ENCODE measurements at places on chromosomes 1 and 21. TPM values are rescaled to one million over a fixed set of nuclear protein-coding genes. Genes with fewer than 3 reads are reported as not detected.

DR1 gene
- total RNA-seq = 100 TPM

KRTAP27-1 gene
- not detected for total RNA-seq

ST6GALNAC3 gene
- not detected for total RNA-seq

PGLYRP4 gene
- total RNA-seq = not detected

SEC22B gene
- total RNA-seq = 33.2 TPM

PEAR1 gene
- 0.12 TPM for total RNA-seq

ARTN gene
- total RNA-seq = 0.85 TPM

C8B gene
- total RNA-seq = not detected

OBSCN gene
- 15.4 TPM for total RNA-seq

DCST2 gene
- 0.29 TPM for total RNA-seq

DCAF8 gene
- 102 TPM for total RNA-seq

CHD5 gene
- 2.3 TPM for total RNA-seq

BCAN gene
- not detected for total RNA-seq

HSPB7 gene
- not detected for total RNA-seq

RAD54L gene
- 33.3 TPM for total RNA-seq

CERS2 gene
- total RNA-seq = 180 TPM

AKR7A3 gene
- total RNA-seq = 1.6 TPM

LAX1 gene
- total RNA-seq = 14.6 TPM

GSTM5 gene
- total RNA-seq = not detected

PDC gene
- not detected for total RNA-seq

SELP gene
- 0.15 TPM for total RNA-seq

HEYL gene
- total RNA-seq = not detected

RAB7B gene
- total RNA-seq = not detected

NBPF4 gene
- total RNA-seq = 0.51 TPM

BARHL2 gene
- not detected for total RNA-seq

FCGR3A gene
- total RNA-seq = not detected

CYYR1 gene
- not detected for total RNA-seq

KRTAP8-1 gene
- not detected for total RNA-seq

KRTAP10-8 gene
- not detected for total RNA-seq

SYCP1 gene
- not detected for total RNA-seq

PTAFR gene
- total RNA-seq = 0.49 TPM

NTRK1 gene
- total RNA-seq = 13.8 TPM

TTC24 gene
- 2.8 TPM for total RNA-seq

BTBD8 gene
- 1.4 TPM for total RNA-seq

PLEKHN1 gene
- total RNA-seq = 2.4 TPM

SPATA46 gene
- not detected for total RNA-seq

TMEM52 gene
- not detected for total RNA-seq

CD55 gene
- 143 TPM for total RNA-seq

ZNHIT6 gene
- total RNA-seq = 21.2 TPM

ADAMTS4 gene
- 2.4 TPM for total RNA-seq

NCAM2 gene
- not detected for total RNA-seq

RBM15 gene
- total RNA-seq = 57.4 TPM

NR1I3 gene
- total RNA-seq = not detected

XCL2 gene
- total RNA-seq = 8.9 TPM

PLA2G2D gene
- total RNA-seq = not detected

TAS1R3 gene
- 1.0 TPM for total RNA-seq

DIPK1A gene
- total RNA-seq = 16.1 TPM

RGS1 gene
- total RNA-seq = 27.3 TPM
